Aorta (tissue), 5 donors: ENCODE measurements at places on chromosomes 16 and 17. TPM values are rescaled to one million over a fixed set of nuclear protein-coding genes. Genes with fewer than 3 reads are reported as not detected.
A peak's percentile ranks its signal among the peaks of the same experiment; 100 is the strongest.

- no peaks in the 10 kb centered on the region for H3K36me3 ChIP-seq
- no peaks in the 10 kb centered on the region for H3K27me3 ChIP-seq
- no peak overlapping the region for H3K4me3 ChIP-seq
- no peak for DNase-seq
Measured at GRCh38 chr17:29124925-29125273, 55.3 kb downstream of the MYO18A start.

DNA sequence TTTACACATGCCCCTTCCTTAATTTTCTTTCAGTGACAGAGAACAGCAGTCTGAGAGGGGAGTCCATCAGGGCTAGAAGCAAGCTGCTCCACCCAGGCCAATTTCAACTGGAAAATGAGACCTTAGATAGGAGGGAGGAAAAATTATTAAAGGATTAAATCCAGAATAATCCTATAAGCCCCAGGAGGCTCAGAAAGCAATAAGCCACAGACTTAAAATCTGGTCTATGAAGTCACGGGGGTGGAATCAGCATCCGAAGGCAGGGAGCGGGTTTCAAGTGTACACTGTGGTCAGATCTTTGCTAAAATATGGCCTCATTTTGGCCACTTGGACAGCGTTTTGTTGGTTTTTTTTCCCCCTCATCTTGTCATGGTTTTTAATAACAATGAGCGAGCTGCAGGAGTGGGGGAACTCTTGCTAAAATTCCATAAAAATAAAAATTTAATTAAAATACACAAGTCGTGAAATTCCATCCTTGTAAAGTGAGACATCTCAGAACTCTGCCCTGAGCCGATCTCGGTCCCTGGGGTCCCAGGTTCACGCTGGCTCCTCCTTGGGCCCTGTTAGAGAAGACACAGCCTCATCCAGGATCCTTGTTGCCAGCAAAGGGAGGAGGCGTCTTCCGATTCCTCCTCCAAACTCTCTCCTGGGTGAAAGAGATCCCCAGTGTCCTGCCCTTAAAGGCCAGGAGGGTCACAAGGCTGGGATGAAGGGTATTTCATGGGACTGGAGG is 51.6 kb upstream of the ETV4 start:
- no peak for DNase-seq
- no peaks in the 10 kb centered on the region for H3K4me1 ChIP-seq
- no peak overlapping the region for H3K27ac ChIP-seq

- H3K27me3 ChIP-seq = no peaks in the 10 kb centered on the region
- DNase-seq = peak; percentile 39
- H3K4me3 ChIP-seq = no peak overlapping the region
- no peaks in the 10 kb centered on the region for H3K36me3 ChIP-seq
- no peaks in the 10 kb centered on the region for H3K4me1 ChIP-seq
Measured at GRCh38 chr17:6496116-6496481, 51.8 kb downstream of the PIMREG start.

Gene RBFOX1
- not detected for total RNA-seq

DNA sequence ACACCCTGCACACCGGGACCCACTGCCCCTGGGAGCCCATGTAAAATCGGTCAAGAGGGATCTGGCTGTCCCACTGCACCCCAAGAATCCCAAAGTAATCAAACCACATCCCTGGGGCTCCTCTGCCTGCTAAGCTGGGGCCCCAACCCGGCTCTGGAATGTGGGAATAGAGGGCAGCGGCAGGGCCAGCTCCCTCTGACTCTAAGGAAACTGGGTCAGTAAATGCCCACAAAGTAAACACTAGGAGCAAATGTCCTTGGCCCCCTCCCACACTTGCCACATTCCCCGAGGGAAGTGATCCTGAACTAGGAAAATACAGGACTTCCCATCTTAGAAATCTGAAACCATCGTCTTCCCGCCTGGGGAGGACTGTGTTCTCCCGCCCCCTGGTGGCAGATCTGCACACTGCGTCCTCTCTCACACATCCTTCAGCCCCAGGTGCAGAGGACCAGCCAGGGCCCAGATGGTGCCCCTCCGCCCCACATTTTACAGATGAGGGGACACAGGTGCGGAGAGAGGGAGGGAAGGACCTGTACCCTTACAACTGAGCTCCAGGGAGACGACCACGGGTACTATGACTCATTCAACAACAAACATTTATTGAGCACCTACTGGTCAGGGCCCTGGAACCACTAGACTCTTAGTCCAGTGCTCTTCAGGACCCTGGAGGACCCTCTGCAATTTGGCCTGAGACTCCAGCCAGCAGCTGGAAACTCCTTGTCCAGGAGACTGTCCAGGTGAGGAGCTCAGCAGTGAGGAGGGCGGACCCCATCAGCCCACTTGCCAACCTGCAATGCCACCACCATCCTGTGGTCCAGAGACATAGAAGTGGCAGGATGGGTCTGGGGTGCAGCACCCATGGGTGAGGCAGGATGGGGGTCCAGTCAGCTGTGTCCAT is 10.1 kb downstream of the P3H4 start:
- no peak overlapping the region for H3K27ac ChIP-seq
- peak; percentile 94 for DNase-seq
- H3K4me3 ChIP-seq = no peak overlapping the region
- no peaks in the 10 kb centered on the region for H3K27me3 ChIP-seq

DNA sequence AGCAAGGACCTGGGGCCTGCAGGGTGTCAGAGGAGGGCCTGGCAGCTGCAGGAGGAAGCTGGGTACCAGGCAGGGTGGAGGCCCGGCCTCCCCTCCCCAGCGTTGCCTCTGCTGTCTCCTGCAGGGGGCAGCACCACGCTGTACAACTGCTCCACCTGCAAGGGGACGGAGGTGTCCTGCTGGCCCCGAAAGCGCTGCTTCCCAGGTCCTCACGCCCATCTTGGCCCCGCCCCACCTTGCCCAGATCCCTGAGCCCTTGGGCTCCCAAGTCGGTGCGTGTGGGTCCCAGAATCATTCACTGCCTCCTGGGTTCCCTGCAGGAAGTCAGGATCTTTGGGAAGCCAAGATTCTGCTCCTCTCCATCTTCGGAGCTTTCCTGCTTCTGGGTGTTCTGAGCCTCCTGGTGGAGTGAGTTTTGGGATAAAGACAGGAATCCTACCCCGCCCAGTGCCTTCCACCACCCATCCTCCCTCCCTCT is 1.2 kb downstream of the TMEM95 start:
- peak; percentile 93 for DNase-seq
- H3K27me3 ChIP-seq = no peaks in the 10 kb centered on the region
- peaks cover 7% of the 10 kb centered on the region for H3K4me1 ChIP-seq

DNA sequence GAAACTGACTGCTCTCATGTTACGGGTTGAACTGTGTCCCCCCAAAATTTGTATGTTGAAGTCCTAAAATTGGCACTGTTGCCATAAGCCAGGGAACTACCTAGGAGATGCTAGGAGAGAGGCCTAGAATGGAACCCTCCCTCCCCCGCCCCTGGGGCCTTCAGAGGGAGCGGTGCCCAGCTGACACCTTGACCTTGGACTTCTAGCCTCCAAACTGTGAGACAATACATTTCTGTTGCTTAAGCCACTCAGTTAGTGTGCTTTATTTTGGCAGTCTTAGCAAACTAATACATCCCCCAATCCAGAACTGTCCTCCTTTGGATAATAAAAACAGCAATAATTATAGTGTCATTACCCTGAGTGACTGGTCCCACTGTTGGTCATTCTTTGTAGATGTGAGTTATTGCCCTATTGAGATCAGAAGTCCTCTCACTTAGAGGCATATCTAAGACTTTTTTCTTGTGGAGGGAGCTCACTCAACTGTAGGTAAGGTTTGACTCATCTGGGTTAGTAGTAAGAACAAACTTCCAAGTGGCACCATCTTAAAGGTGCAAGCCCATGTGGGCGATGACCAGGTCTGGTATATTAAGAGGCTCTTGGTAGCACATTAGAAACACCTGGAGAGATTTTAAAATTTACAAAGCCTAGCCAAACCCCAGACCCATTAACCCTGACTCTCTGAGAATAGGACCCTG is 93.0 kb upstream of the HLF start:
- no peaks in the 10 kb centered on the region for H3K4me1 ChIP-seq
- DNase-seq = no peak
- H3K4me3 ChIP-seq = no peak overlapping the region
- no peaks in the 10 kb centered on the region for H3K27me3 ChIP-seq
- H3K36me3 ChIP-seq = no peaks in the 10 kb centered on the region
- no peak overlapping the region for H3K27ac ChIP-seq
